ENCODE measurements at places on chromosomes 7 and 10.
A peak's percentile ranks its signal among the peaks of the same experiment; 100 is the strongest.

- H3K27me3 ChIP-seq, result no peaks in the 10 kb centered on the region
- DNase-seq, result no peak
- H3K27ac ChIP-seq, result no peak overlapping the region
- H3K36me3 ChIP-seq, result no peaks in the 10 kb centered on the region
- no peak overlapping the region for H3K4me3 ChIP-seq
- no peaks in the 10 kb centered on the region for H3K4me1 ChIP-seq
Measured at GRCh38 chr10:118587881-118588651, 7.4 kb downstream of the PRLHR start.

GRCh38 chr7:35521941-35522340 is 173.0 kb downstream of the HERPUD2 start:
- no peaks in the 10 kb centered on the region for H3K27me3 ChIP-seq
- H3K36me3 ChIP-seq, result no peaks in the 10 kb centered on the region
- no peaks in the 10 kb centered on the region for H3K4me1 ChIP-seq
- H3K4me3 ChIP-seq, result no peak overlapping the region
- DNase-seq, result no peak

- H3K27ac ChIP-seq, result no peak overlapping the region
- no peak overlapping the region for H3K4me3 ChIP-seq
- H3K36me3 ChIP-seq, result no peaks in the 10 kb centered on the region
- H3K4me1 ChIP-seq, result no peaks in the 10 kb centered on the region
- DNase-seq, result no peak
Measured at GRCh38 chr10:90977162-90977854, 56.4 kb upstream of the ANKRD1 start.

GRCh38 chr10:98344589-98345038 is 70.4 kb downstream of the PYROXD2 start:
- no peak overlapping the region for H3K27ac ChIP-seq
- H3K27me3 ChIP-seq, result no peaks in the 10 kb centered on the region
- peak; percentile 33 for DNase-seq

GRCh38 chr7:73865738-73866445 is 4.9 kb downstream of the TMEM270 start:
- H3K4me1 ChIP-seq, result peaks cover 28% of the 10 kb centered on the region
- H3K4me3 ChIP-seq, result no peak overlapping the region
- H3K27me3 ChIP-seq, result no peaks in the 10 kb centered on the region
- no peak overlapping the region for H3K27ac ChIP-seq
- no peaks in the 10 kb centered on the region for H3K36me3 ChIP-seq
- DNase-seq, result no peak

DNA sequence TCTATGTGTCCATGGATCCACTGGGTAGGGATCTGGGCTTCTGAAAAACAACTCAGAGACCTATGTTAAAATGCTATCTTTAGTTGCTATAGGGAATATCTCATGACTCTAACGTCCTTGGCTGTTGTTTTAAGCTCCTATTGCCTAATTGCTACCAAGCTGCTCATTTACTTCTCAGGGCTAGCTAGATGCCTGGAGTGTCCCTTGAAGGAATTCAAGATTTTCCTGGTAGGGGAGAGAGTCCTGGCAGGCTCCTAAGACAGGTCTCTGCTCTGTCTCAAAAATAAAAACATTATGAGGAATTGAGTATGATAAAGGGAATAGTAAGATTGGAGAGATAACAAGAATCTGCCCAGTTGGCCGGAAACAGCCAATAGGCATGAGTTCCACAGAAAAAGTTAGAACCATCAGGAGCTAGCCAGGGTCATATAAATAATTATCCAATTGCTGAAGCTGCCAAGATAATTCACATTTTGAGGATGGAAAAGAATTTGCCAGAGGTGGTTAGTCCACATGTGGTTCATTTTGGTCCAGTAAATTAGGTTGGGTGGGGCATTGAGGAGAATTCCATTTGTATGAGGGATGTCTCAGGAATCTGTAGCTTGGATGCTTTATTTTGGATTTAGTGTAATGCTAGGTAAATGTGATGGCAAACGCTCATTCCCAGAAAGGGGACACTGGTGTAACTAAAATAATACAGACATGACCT is 362.7 kb upstream of the VSTM2A start:
- no peak for DNase-seq
- H3K27ac ChIP-seq, result no peak overlapping the region
- no peaks in the 10 kb centered on the region for H3K4me1 ChIP-seq
- no peak overlapping the region for H3K4me3 ChIP-seq

- no peak for DNase-seq
- H3K27me3 ChIP-seq, result no peaks in the 10 kb centered on the region
- H3K36me3 ChIP-seq, result no peaks in the 10 kb centered on the region
- H3K27ac ChIP-seq, result no peak within 1 kb of the TSS
- H3K4me3 ChIP-seq, result no peak within 1 kb of the TSS
- H3K4me1 ChIP-seq, result no peaks in the 10 kb centered on the region
Measured at GRCh38 chr7:144122876-144123275, at the start of gene OR2A14. Gene OR2A14 (plus strand): TSS chr7:144123176. CDS start chr7:144129113, 5,937 bp downstream.
